ENCODE measurements at places on chromosomes 7 and 10. TPM values are rescaled to one million over a fixed set of nuclear protein-coding genes. Genes with fewer than 3 reads are reported as not detected.

- no peak for DNase-seq
These were observed 338 bp downstream of the ATP6V0E2 start for GRCh38 chr7:149873970-149874643.

- peak; percentile 18 for DNase-seq
These were observed 124.2 kb downstream of the ATE1 start for GRCh38 chr10:121803611-121804010.

- peak; percentile 91 for DNase-seq
These were observed 10.2 kb upstream of the ZFYVE27 start for GRCh38 chr10:97726636-97727178.

DNA sequence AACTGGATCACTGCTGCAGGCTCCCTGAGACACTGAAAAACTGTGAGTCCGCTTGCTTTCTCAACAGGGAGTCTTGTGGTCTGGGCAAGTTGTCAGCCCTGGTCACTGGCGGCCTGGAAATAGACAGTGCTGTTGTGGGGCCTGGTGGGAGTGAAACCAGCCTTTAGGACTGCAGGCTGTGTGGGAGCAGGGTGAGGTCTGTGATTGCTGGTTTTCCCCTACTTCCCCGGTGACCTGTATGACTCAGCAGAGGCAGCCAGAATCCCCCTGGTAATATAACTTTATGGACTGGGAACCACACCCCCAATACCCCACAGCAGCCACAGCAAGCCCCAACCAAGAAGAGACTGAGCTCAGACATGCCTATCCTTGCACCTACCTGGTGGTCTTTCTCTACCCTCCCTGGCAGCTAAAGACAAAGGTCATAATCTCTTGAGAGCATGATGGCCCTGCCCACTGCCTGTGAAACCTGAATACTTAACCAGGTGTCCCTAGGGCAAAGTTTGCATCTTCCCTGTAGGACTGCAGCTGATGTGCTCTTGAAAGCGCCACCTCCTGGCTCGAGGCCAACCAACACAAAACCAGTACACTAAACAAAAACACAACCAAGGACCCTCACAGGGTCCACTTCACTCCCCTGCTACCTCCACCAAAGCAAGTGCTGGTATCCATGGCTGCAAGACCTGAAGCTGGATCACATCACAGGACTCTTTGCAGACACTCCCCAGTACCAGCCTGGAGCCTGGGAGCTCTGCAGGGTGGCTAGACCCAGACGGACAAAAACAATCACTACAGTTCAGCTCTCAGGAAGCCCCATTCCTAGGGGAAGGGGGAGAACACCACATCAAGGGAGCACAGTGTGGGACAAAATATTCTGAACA, 7.2 kb upstream of the ADAM22 start:
- DNase-seq = no peak

GRCh38 chr10:44929356-44930255, 18.5 kb downstream of the TMEM72 start:
- DNase-seq = no peak

DNA sequence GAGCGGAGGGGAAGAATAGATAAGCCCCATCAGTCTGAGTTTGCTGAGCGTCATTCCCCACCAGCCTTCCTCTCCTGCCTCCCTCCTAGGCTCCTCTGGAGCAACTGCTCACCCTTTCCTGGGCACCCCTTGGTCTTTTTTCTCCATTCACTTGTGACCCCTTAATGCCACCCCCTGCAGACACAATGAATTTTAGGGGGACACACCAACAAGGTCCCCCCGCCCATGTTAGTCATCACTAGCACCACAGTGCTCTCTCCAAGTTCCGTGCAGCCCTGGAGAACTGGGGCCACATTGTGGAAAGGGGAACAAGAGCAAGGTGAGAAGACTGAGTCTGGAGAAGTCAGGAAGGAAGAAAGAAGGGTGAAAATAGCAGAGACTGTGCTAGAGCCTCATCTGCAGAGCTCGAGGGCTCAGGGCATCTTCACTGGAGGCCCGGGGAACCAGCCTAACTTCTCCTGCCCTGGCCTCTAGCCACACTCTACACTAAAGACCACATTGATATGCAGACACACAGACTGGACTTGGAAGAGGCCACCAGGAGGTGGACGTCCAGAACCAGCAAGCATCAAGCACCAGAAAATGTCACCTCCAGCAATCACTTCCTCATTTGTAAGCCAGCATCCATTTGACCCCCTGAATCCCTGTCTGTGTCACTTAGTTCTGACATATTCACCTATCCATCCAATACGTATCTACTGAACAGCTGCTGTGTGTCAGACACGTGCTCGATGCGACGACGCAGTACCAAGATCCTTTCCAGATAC, 17.5 kb downstream of the RGR start:
- no peak for DNase-seq

DNA sequence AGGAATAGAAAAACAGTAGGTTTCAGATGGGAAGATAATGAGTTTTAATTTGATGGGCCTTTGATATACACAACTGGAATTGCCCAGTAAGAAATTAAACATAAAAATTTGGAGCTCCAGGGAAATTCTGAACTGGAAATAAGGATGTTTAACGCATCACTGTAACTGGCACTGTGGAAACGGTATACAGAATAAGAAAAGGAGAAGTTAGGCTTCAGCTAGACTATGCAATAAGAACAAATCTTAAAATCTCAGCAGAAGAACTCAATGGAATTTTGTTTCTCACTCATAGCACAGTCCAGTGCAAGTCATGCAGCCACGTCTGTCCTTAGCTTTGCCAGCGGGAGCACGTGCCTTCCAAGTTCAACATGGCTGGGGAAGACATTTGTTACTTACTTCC, 52.9 kb upstream of the FGL2 start:
- DNase-seq = peak; percentile 20

Gene CC2D2B
- polyA plus RNA-seq = 0.36 TPM

Gene HOXA3
- polyA plus RNA-seq = 6.6 TPM

Gene ANXA8
- polyA plus RNA-seq = not detected

Data from muscle of leg (tissue), 16 donors.